Left colon (tissue), 2 donors: ENCODE measurements at places on chromosomes 3 and 15. TPM values are rescaled to one million over a fixed set of nuclear protein-coding genes. Genes with fewer than 3 reads are reported as not detected.

KBTBD12 gene
- total RNA-seq, result 3.8 TPM

SEMA7A gene
- total RNA-seq, result 0.79 TPM

DNA sequence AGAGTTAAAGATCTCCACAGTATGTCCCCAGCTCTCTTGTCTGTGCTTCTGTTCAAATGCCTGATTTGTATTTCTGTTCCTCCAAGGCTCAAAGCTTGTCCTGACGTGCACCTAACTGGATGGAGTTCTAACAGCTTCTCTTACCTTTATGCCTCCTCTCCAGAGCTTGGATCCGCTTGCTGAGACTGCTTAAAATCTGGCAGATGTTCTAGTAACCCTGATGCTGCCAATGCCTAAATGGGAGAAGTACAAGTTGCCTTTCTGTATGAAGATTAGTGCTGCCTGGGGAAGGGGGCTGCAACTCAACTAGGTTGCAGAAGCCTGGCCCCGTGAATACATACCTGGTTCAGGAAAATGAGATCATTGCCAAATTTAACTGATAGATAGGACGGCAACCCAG, 354.5 kb upstream of the KCNMB2 start:
- no peak for DNase-seq

GRCh38 chr15:57495041-57495440, 96.7 kb upstream of the MYZAP start:
- no peak for DNase-seq

DNA sequence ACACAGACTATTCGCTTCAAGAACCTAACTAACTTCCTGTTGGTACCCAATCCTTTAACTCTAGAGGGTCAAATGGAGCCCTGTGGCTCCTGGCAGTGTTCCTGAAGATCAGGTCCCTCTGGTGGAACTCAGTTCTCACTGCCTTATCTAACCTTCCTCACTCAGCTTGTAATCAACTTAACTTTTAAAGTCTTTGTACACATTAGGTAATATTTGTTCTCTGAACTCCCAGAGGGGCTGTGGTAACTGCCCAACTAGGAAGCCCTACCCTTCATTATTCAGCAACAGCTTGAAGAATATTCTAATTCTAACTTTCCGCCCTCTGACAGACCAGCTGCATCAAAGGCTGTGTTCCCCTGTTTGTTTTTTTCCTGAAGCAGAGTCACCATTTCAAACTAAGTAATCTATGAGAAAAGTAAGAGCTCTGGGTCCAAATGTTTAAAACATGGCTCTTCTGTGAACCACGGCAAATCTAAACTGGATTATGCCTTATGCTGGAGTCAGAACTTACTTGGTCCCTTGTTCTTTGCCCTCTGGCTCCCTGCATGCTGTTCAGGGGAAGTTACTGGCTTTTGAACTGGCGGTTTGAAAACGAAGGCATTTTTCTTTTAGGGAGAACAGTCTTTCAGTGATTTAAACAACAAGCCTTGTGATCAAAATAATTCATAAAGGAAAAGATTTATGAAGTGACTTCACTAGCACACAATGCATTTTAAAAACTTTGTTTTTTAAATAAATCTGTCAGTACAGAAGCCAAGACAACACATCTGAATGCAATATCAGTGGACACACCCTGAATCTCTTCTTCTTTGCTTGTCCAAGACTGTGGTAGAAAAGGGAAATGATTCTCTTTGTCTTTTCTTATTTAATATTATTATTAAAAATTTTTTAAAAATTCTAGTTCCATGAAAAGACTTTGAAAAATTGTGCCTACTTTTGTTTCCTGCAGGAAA, 365.6 kb downstream of the TIGIT start:
- no peak for DNase-seq

DNA sequence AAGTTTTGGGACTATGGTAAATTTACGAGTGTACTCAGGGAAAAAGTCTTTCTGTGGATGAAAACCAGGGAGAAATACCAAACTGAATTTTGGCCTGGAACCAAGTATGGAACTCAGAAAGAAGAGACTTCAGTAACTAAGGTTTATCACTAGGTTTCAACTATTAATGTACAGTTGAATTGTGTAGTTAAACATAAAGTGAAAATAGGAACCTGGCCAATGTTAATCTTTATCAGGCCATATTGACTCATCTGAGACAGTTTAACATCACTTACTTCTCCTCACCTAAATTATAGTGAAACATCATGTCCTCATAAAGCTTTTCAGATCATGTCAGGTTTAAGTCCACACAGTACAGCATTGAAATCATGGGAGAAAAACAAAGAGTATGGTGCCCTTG, 197.7 kb downstream of the LSAMP start:
- no peak for DNase-seq

GRCh38 chr3:4994823-4995499, 15.7 kb downstream of the BHLHE40 start:
- DNase-seq, result no peak

KCNMB3 gene
- 1.5 TPM for total RNA-seq

- peak; percentile 36 for DNase-seq
These were observed 792 bp downstream of the ATP13A3 start for GRCh38 chr3:194485881-194486539.

GRCh38 chr3:61828184-61828874, 267.0 kb downstream of the PTPRG start:
- DNase-seq, result no peak

SCAANT1 gene
- not detected for total RNA-seq

GRCh38 chr3:41095702-41096101, 103.6 kb upstream of the CTNNB1 start:
- DNase-seq, result no peak

GRCh38 chr3:195131176-195131575, 139.8 kb downstream of the XXYLT1 start:
- DNase-seq, result no peak

DNA sequence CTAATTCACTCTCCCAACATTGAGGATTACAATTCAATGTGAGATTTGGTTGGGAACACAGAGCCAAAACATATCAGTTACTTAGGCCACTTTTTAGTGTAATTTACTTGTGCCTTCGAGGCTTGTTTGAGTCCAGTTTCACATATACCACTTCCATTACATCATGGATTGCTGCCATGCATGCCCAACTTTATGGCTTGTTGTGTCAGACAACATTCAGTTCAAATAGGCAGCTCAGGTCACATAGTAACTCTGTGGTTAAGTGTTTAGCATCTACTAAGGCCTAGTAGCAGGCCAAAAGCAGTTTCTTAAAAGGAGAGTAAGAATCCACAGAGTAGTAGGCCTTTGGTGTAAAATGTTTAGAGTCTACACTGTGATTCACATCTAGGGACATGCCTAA, 164.3 kb upstream of the GMNC start:
- DNase-seq, result no peak

GUCA1C gene
- total RNA-seq, result not detected

DNA sequence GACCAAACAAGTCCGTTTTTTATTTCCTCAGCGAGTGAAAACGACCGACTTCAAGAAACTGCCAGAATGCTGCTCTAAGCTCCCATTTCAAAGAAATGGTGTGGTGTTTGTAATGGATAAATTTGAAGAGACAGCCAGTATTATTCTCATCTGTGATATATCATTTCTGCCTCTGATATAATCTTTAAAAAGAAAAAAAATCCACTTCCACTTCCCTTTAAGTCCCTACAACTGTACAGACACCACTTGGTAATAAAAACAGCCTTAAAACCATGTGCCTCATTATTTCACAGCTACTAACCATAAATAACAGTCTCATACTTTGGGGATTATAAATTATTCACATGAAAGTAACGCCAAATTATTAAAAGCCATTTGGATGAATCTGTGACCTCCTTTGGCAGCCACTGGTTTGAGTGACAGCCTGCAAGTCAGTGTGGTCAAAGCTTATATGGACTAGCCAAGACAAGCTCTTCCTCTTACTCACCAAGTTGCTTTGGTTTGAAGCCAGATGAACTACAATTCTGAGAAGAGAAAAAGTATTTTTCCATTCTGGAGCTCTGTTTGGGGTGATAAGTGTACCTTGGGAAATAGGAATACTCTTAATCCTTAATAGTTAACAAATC, 168.0 kb downstream of the SHOX2 start:
- no peak for DNase-seq

SYNPR gene
- total RNA-seq, result 0.15 TPM

DNA sequence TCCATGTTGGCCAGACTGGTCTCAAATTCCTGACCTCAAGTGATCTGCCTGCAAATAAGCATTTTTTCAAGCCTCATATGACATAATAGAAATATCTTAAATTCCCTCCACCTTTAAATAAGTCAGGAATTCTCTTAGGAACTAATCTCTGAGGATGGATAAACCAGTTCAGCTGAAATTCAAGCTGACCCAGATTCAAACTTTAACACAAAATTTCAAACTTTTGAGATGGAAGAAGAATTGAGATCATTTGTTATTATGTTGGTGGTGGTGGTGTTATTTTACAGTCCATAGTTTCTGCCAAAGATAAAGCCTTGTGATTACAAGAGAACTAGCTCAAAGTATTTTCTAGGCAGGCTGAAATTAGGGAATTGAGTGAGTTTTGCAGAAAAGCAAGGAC, 85.5 kb downstream of the SSR3 start:
- no peak for DNase-seq

DNA sequence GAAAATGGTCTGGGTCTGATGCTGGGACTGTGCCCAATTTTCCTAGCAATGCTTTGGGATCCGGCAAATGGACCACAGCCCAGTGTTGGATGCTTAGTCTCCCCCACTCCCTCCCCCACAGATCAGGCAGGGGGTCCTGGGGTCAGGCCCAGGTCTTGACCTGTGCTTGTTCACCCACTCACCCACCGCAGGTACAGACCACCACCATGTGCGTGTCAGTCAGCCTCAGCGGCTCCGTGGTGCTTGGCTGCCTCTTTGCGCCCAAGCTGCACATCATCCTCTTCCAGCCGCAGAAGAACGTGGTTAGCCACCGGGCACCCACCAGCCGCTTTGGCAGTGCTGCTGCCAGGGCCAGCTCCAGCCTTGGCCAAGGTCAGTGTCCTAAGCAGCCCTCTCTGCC, 10.6 kb downstream of the GRM2 start:
- no peak for DNase-seq

TP63 gene
- total RNA-seq, result not detected

DNA sequence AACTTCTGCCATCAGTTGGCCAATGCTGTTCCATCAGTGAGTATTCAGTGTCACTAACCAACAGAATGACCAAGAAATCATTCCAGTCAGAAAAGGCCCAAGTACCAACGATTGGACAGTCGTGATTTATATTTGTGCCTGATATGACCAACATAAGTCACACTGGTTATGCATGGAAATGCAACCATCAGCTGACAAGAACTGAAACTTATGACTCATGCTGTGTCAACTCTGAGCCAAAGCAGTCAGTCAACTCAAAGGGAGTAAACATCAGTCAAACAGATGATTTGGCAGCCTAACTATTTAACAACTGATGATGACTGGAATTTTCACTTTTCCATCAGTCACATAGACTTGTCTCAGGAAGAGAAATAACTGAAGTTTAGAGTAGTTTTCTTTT, 142.4 kb downstream of the ANXA2 start:
- no peak for DNase-seq

GTF2A2 gene
- 147 TPM for total RNA-seq

DNA sequence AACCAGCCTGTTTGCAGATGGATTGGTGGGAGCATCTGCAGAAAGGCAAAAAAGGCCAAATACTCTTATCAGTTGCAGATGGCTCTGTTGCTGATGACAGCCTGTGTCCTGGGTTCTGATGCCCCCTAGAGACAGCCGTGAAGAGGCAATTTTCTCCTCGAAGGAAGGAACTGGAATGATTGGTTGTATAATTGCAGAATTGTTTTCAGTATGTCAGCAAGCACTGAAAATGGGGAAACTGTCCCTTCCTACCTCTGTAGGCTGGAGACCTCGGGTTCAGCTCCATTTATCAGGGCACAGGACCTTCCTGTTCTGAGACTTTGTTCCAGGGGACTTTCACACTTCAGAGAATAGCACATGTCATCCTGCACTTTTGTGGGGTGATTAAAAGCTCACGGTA, 103.0 kb downstream of the PGPEP1L start:
- no peak for DNase-seq

DNA sequence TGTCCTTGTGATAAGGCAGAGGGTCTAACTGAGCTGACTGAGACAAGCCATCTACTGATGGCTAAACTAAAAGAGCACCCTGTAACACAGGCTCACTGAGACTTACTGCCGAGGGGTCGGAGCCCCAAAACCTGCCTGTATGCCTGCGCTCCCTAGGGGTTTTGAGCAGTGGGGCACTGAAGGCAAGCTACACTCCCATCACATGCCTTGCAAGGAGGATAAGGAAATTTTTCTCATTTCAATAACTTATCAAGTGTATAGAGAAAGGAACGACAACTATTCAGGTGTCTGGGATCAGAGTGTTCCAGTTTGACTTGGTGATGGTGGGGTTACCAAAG, 292.2 kb downstream of the EPHA6 start:
- no peak for DNase-seq

DNA sequence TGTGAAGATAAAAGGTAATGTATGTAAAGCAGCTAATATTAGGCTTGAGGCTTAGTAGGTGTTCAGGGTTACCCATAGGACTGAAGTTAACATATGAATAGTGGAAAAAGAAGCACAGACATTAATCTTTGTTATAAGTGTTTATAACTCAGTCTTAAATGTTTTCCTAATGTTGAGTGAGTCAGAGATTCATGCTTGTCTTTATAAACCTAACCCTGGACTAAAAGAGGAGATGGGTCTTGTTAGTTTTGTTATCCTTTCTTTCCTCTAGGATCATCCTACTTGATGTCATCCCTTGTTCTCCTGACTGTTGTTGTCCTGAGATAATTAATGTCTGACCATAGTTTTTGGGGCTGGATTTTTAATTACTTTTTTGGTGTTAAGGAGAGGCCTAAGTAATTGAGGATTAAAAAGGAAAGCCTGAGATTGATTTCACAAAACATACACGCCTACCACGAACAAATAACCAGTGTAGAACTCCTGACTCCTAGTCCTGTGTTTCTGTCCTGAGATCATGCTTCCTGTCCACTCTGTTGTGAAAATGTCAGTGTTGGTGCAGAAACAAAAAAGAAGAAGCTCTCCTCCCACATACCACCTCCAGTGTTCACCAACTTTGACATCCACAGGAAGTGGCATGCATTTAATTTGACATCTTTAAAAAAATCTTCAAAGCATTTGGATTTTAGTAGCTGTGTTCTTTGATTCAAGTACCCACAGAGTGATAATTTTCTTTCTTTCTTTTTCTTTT, 8.4 kb downstream of the MITF start:
- DNase-seq, result no peak

SPESP1 gene
- 0.70 TPM for total RNA-seq
